B cell (primary cell): ENCODE measurements at places on chromosomes 11 and 22. TPM values are rescaled to one million over a fixed set of nuclear protein-coding genes. Genes with fewer than 3 reads are reported as not detected.

Gene MUC2
- polyA plus RNA-seq, result not detected in 2 replicates

Gene SPON1
- 0.01 TPM in 1 of 2 replicates, not detected in the other for polyA plus RNA-seq

Gene CRYBB1
- polyA plus RNA-seq, result 0.18 TPM in 1 of 2 replicates, not detected in the other

Gene CDHR5
- 0.04 and 0.09 TPM in 2 replicates for polyA plus RNA-seq

Gene OSBP2
- polyA plus RNA-seq, result 0.10 and 0.66 TPM in 2 replicates

Gene OR51B5
- polyA plus RNA-seq, result not detected in 2 replicates

Gene DEPDC7
- 0.07 TPM in 1 of 2 replicates, not detected in the other for polyA plus RNA-seq

Gene CNGA4
- polyA plus RNA-seq, result 0.40 and 1.9 TPM in 2 replicates
